ENCODE measurements at places on chromosomes 6 and 20. TPM values are rescaled to one million over a fixed set of nuclear protein-coding genes. Genes with fewer than 3 reads are reported as not detected.

DNA sequence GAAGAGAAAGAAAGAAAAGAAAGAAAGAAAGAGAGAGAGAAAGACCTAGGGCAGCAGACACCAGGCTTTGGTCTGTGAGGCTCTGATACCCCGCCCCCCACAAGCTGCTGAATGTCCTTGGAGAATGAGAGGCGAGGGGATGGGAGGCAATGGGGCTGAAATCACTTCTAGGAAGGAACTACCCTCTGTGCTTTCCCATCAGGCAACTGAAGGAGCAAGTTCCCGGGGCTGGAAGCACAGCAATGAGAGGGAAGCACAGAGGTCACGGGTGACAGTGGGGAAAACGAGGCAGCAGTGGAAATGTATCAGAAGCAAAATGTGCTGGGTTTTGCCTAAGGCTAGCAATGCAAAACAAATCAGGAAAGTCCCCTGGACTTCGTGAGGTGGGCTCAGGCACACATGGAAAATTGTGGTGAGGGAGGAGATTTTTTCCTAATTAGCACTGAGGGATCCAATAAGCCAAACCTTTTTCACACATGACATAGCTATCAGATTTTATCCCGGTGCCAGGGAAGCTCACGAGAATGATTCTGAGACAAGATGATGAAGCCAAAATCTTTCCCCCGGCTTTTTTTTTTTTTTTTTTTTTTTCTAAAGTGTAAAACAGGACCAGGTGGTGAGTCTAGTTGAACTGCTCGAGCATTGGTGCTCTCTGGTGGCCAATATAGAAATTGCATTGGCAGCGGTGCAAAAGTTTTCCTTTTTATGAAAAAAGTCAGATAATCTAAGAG is 16.8 kb upstream of the ARFGEF2 start:
- H3K27ac ChIP-seq: no peak overlapping the region
- H3K4me3 ChIP-seq: no peak overlapping the region
- no peak for DNase-seq
- no peaks in the 10 kb centered on the region for H3K36me3 ChIP-seq

RBM24 gene
- total RNA-seq: 7.9 TPM

DNA sequence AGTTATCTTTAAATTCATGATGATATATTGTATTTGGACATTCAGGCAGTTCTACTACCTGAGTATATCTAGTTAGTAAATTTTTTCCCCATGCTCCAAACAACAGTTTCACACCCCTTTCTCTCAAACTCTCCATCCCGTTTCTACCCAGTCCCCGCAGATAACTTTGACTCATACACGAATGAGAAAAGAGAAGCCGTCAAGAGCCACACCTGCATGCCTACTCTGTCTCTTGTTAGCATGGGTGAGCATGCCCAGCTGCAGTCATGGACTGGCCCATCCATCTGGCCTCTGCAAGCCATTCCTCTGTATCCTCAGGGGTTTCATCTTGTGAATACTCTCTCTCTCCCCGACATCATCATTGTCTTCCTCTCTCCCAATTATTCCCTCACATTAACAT is 41.5 kb downstream of the MYB start:
- DNase-seq: no peak
- no peaks in the 10 kb centered on the region for H3K4me1 ChIP-seq
- no peaks in the 10 kb centered on the region for H3K27me3 ChIP-seq
- no peaks in the 10 kb centered on the region for H3K36me3 ChIP-seq
- no peak overlapping the region for H3K4me3 ChIP-seq

TNF gene
- total RNA-seq: 0.71 TPM

All from thoracic aorta (tissue), 2 donors.